ENCODE measurements at places on chromosomes 11 and 22.

DNA sequence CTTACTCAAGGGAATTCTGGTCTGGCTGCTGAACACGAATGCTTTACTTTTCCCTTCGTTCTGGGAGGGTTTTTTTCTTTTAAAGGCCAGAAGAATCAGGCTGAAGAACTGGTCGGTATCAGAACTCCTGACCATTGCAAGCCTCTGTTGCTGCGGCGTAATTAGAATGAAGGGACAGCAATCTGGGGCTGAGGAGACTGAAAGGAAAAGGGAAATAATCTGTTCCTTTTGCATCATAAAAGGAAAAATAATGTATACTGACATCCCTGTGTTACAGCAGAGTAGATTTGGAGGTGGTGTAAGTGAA is 670 bp downstream of the SC5D start:
- no peak for DNase-seq

GRCh38 chr22:31045900-31046538 is 35.1 kb upstream of the SMTN start:
- no peak for DNase-seq

DNA sequence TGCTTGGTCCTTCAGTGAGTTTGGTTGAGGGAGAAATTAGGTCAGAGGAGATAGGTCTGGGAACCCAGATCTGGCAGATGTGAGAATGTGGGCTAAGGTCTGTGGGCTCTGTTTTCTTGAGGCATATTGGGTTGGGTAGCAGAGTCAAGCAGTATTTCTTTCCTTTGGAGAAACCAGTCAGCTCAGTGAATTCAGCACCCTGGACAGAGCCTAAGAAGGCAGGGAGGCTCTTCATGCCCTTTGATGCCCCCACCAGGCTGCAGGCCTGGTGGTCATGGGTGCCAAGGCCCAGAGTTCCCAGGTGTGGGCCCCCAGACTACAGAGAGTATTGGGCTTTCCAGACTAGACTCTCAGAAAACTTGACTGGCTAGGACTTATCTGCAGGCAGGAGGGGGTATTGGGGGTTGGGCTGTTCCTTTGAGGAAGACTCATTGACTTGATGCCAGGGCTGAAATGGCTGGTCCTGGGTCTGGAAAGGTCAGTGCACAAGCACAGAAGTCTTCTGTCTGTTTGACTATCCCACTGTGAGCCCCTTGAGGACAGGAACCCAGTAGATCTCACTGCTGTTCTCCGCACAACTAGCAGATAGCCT is 45.3 kb upstream of the NECTIN1 start:
- DNase-seq, result no peak

- no peak for DNase-seq
These were observed 116.7 kb upstream of the NCAM1 start for GRCh38 chr11:112844517-112844916.

- no peak for DNase-seq
These were observed 87.7 kb downstream of the CHST1 start for GRCh38 chr11:45577752-45578151.

DNA sequence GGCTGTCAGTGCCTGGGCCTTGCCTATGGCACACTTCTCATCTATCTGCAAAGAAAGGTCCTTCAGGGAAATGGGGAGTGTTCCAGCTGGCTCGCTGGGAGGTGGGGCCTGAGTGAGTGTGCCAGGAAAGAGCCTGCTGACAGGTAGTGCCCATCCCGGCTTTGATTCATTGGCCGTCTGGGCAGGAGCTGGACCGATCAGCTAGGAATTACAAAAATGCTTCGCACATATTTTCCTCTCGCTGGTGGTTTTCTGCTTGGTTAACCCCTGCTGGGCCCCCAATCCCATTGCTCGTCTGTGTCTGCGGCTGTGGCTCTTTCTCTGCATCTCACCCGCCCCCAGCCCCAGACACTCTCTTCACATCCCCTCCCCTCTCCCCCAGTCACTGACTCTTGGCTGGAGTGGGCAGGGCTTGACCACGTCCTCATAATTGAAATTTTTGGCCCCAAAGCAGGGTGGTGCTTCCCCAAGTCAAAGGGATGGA is 10.8 kb downstream of the LIF start:
- no peak for DNase-seq

DNA sequence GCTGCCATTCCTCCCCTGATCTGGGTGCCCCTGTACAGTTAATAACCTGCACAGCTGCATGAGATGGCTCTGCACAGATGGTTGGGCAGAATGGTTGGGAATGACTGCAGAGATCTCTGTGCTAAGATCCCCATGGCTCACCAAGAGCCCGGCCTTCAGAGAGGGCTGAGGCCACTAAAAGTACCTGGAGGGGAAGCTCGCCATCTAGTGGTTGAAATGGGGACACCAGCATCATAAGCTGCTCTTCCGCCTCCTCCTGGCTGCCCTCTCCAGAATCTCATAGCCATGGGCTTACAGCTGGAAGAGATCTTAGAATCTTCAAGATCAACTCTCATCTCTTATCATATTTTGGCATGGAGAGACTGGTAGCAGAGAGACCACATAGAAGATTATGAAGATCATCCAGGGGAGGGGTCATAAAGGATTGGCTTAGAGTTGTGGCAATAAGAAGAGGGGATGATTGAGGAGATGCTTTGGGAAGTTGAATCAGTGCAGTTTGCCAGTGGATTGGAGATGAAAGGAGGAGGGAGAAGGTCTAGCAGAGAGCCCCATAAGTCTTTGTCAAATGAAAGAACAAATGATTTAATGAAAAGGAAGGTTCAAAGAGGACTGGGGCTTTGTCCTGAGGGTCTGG is 22.0 kb upstream of the TLCD5 start:
- DNase-seq, result peak; percentile 53

GRCh38 chr11:12253843-12254281 is 123.5 kb upstream of the PARVA start:
- no peak for DNase-seq

GRCh38 chr22:48488611-48489511 is 1338.8 kb downstream of the BRD1 start:
- DNase-seq, result no peak

GRCh38 chr11:1516273-1517067 is 29.9 kb upstream of the MOB2 start:
- DNase-seq, result no peak

GRCh38 chr11:60064111-60064510 is 7.6 kb downstream of the MS4A3 start:
- DNase-seq, result peak; percentile 18
